NCI-H345 (cell line): ENCODE measurements at places on chromosomes 3 and 15.
A peak's percentile ranks its signal among the peaks of the same experiment; 100 is the strongest.

- no peak for DNase-seq
Measured at GRCh38 chr3:177337541-177338331, 140.5 kb upstream of the TBL1XR1 start.

DNA sequence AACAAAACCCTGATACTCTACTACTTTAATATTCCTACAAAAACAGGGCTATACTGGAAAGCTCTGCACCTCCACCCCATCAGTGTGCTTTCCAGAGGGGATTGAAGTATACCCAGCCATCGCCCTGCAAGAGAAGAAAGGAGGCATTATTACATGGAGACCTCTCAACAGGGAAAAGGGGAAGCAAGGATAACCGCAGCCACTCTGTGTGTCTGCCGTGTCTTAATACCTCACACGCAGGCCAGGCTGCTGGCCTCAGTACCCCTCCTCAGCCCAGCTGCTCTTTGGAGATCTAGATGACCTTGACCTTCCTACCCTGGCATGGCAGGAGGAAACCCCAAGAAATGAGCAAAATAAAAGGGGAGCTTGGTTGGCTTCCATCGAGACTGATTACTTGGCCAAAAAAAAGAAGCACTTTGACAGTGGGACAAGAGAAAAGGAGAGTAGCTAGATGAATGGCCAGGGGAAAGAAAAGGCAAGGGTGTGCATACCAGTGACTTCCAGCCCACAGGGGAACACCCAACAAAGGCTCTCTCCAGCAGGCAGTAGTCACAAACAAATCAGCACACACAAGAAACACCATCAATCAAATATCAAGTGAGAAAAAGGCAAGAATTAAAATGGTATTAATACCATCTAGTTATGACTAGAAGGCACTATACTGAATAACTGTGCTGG, 129.4 kb downstream of the STT3B start:
- DNase-seq, result no peak

DNA sequence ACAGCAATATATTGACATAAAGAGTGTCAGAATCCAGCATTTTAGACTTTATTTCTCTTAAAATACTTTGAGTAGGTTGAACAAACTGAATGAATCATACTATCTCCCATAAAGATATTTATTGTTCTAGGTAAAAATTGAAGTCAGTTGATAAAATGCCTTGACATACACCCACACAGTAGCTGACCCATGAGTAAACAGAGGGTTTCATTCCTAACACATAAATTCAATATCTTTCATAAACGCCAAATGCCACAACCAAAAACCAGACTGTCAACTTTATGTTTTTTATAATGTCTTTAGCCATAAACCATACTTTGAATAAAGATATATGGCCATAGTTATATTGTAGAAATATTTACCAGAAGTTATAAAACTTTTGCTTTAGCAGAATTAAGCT, 742.4 kb downstream of the NAALADL2 start:
- DNase-seq, result no peak

DNA sequence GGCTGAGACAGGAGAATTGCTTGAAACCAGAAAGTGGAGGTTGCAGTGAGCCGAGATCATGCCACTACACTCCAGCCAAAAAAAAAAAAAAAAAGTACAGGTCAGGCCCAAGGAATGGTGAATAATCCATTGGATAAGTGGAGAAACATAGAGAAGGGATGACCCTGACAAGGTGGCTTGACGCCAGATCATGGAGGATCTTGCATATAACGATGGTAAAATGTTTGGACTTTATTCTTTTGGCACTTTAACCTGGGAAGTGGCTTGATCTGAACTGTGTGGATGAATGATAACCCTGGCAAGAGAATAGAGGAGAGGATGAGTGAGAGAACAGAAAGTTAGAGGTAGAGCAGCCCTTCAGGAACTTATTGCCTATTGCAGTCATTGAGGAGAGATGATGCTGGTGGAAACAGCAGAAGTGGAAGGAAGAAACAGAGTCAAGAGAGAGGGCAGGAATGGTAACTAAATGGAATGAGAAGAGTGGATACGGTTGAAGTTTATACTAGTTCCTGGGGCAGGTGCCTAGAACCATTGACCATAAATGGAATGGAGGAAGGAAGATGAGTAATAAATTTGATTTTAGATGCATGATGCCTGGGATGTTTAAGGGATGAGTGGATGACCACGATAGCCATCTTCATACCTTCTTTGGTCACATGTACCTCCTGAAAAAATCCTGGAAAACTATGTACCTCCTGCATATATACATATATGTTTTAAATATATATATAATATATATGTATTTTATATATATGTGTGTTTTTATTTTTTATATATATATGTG, 57.8 kb downstream of the BLM start:
- DNase-seq, result no peak

DNA sequence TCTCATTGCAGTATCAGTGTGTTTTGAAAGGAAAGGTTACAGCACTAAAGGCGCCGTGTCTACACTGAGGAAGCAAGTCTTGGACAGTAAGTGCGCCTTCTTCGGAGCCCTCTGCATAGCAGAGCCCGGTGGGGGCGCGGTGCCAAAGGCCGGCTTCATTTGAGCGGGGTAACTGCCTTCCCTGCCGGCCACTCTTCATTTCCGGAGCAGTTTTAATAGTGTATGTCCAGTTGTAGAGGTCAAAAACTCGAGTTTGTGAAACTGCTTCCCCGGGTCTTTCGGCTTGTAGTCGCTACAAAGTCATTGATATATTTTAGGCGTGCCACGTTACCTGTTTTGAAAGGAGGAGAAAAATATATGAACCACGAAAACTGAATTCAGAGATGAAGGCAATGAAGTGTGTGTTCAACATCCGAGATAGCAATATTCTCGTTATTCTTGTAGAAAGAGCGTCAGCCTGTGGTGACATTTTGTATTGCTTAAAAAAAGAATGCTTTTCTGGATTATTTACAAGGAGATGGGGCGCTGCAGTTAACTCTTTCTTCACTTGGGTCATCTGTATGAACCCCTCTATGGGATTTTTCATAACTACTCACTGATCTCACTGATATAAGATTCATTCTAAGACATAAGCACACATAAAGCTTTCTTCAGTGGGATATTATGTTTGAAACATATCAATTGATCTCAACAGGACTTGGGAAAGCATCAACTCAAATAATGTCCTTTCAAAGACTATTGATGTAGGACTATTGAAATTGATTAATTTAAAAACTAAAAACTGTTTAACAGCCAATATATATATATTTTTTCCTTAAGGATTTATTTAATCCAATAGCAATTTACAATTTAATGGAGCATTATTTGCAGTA, 3.0 kb downstream of the ALCAM start:
- peak; percentile 39 for DNase-seq

- peak; percentile 39 for DNase-seq
Measured at GRCh38 chr3:74643636-74644035, 29.2 kb upstream of the CNTN3 start.

- DNase-seq, result no peak
Measured at GRCh38 chr15:100256101-100256969, 85.4 kb downstream of the ADAMTS17 start.

GRCh38 chr3:88038566-88038965, 20.2 kb downstream of the CGGBP1 start:
- no peak for DNase-seq

GRCh38 chr15:60371175-60372051, 26.4 kb downstream of the ANXA2 start:
- DNase-seq, result no peak

- no peak for DNase-seq
Measured at GRCh38 chr15:98398056-98398455, 250.3 kb upstream of the IGF1R start.

DNA sequence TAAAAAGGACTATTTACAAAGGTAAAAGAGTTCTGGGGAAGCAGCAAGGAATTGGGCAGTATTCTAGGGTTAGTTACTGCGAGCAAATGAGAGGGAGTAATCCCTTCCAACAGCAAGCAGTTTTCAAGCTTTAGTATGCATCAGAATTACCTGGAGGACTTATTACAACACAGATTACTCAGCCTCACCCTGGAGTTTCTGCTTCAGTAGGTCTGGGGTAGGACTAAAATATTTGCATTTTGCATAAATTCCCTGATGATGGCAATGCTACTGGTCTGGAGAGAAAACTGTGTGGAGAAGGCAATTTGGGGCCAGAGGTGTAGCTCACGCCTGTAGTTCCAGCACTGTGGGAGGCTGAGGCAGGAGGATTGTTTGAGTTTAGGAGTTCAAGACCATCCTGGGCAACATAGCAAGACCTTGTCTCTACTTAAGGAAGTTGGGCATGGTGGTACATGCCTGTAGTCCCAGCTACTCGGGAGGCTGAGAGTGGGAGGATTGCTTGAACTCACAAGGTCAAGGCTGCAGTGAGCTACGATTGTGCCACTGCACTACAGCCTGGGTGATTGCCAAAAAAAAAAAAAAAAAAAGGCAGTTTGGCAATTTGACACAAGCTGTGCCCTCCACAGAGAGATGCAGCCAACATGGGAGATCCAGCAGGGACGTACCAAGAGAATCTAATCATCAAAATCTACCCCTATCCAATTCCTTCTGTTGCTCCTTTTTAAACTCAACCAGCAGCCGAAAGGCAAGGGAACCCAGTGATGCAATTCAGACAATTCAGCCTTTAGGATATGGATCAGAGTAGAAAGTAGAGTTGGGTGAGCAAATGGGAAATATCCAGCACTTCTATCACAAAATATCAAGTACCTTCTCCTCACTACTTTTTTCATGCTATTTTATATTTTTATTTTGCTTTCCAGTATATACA, 27.1 kb upstream of the AP4E1 start:
- no peak for DNase-seq

GRCh38 chr3:15403495-15403894, 23.8 kb downstream of the METTL6 start:
- DNase-seq, result no peak

GRCh38 chr3:129230311-129231019, 18.9 kb upstream of the COPG1 start:
- no peak for DNase-seq

- no peak for DNase-seq
Measured at GRCh38 chr15:69126054-69126469, 34.4 kb upstream of the GLCE start.

- peak; percentile 51 for DNase-seq
Measured at GRCh38 chr3:149339931-149340309, 6.5 kb upstream of the TM4SF18 start.

GRCh38 chr3:156750191-156750873, 75.8 kb upstream of the LEKR1 start:
- DNase-seq, result peak; percentile 65

DNA sequence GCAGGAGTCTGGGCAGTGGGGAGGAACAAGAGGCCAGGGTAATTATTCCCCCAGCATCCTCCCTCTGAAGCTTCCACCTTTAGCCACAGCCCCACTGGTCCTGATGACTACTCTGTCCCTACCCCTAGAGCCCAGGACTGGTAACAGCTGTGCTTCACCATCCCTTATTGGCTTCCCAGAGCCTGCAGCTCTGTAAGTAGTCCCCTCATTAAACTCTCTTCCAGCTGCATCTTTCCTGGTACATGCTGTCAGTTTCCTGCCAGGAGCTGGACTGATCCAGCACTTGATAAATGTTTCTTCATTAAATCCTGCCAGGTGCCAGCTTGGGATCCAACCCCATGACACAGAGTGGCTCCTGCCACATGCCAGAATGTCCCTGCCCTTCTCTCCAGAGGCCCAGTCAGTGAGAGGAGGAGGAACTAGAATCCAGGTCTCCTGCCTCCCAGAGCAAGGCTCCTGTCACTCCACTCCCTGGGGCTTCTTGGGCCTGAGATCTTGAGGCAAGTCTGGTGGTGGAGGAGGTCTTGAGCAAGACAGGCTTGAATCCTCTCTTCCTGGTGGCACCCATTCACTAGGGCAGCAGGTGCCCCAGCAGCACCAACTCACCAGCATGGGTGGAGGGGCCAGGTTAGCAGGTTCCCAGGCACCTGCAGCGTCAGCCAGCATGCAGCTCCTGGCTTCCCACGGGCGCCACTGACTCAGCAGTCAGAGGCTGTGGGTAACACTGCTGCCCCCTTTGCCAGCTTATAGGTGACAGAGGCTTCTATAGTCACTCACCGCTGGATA, 27.6 kb downstream of the FBXW12 start:
- DNase-seq, result peak; percentile 11

DNA sequence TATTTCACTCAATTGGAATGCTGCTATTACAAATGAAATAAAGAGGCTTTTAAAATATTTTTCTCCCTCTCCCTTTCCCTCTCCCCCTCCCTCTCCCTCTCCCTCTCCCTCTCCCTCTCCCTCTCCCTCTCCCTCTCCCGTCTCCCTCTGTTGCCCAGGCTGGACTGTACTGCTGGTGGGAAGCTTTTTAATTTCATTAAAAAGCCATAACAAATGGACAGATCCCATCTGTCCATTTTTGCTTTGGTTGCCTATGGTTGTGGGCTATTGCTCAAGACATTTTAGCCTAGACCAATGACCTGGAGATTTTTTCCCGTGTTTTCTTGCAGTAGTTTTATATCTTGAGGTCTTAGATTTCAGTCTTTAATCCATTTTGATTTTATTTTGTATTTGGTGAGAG, 107.2 kb upstream of the LRRC3B start:
- DNase-seq, result no peak

- DNase-seq, result no peak
Measured at GRCh38 chr3:187746059-187746441, 782 bp upstream of the BCL6 start.

GRCh38 chr3:49007771-49008528, 759 bp downstream of the WDR6 start:
- DNase-seq, result peak; percentile 76

GRCh38 chr3:14147066-14147435, 22.2 kb downstream of the TMEM43 start:
- no peak for DNase-seq

GRCh38 chr3:7843441-7843840, 658.2 kb upstream of the LMCD1 start:
- DNase-seq, result no peak

GRCh38 chr3:8648909-8649741, 4.5 kb upstream of the SSUH2 start:
- DNase-seq, result no peak

GRCh38 chr3:71001303-71001830, 582.2 kb downstream of the FOXP1 start:
- DNase-seq, result no peak

GRCh38 chr3:20256144-20256543, 70.1 kb upstream of the SGO1 start:
- DNase-seq, result no peak

DNA sequence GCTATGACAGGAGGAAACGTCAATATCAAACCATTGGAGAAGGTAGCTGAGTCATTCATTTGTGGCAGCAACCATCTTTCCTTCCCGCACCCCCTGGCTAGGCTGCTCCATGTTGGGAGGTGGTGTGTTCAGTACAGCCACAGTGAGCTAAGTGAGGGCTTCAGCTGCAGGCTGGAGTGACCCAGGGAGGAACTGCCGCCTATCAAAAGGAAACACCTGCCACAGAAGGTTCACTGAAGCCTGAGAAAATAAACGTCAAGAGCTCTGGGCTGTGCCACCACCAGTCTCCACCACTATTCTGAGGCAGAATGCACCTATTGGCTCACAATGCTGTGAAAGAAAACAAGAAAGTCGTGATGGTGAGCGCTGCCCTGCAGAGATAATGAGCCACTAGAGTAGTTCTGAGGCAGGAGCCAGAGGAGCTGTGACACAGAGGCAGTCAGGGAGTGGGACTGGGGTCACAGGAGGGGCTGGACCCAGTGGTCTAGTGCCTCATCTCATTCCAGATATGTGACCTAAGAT, 34.8 kb upstream of the CD47 start:
- DNase-seq, result peak; percentile 69
